ENCODE measurements at places on chromosomes 5 and 9. TPM values are rescaled to one million over a fixed set of nuclear protein-coding genes. Genes with fewer than 3 reads are reported as not detected.

Gene MEIKIN
- polyA plus RNA-seq: 0.09 TPM

Gene LVRN
- 0.32 TPM for polyA plus RNA-seq

Gene TCERG1
- 103 TPM for polyA plus RNA-seq

Gene CCDC152
- polyA plus RNA-seq: 3.2 TPM

Gene GDNF
- polyA plus RNA-seq: 0.07 TPM

Gene SPINK6
- 9.9 TPM for polyA plus RNA-seq

Gene IFNB1
- 0.11 TPM for polyA plus RNA-seq

Gene ARID3C
- polyA plus RNA-seq: 0.07 TPM

Gene NMUR2
- 0.23 TPM for polyA plus RNA-seq

Gene DEPDC1B
- 4.9 TPM for polyA plus RNA-seq

Gene SHISAL2B
- 0.32 TPM for polyA plus RNA-seq

Gene ANKRD34B
- polyA plus RNA-seq: 0.59 TPM

Gene NHP2
- polyA plus RNA-seq: 107 TPM

Gene KCNN2
- 1.1 TPM for polyA plus RNA-seq

Gene ADAMTS16
- 0.05 TPM for polyA plus RNA-seq

Gene CCDC183
- polyA plus RNA-seq: 5.0 TPM

Gene AGGF1
- 15.3 TPM for polyA plus RNA-seq

Gene UGCG
- polyA plus RNA-seq: 37.1 TPM

Gene SPATA9
- 0.68 TPM for polyA plus RNA-seq

Gene C1QTNF2
- 0.46 TPM for polyA plus RNA-seq

Gene IFNA6
- not detected for polyA plus RNA-seq

Gene MFAP3
- 3.5 TPM for polyA plus RNA-seq

Gene THBS4
- polyA plus RNA-seq: 14.3 TPM

Gene ECSCR
- polyA plus RNA-seq: 12.2 TPM

Gene ZDHHC11
- 9.6 TPM for polyA plus RNA-seq
